ENCODE measurements at places on chromosomes 6 and 20. TPM values are rescaled to one million over a fixed set of nuclear protein-coding genes. Genes with fewer than 3 reads are reported as not detected.

The ILRUN gene
- total RNA-seq = 51.1 TPM

DNA sequence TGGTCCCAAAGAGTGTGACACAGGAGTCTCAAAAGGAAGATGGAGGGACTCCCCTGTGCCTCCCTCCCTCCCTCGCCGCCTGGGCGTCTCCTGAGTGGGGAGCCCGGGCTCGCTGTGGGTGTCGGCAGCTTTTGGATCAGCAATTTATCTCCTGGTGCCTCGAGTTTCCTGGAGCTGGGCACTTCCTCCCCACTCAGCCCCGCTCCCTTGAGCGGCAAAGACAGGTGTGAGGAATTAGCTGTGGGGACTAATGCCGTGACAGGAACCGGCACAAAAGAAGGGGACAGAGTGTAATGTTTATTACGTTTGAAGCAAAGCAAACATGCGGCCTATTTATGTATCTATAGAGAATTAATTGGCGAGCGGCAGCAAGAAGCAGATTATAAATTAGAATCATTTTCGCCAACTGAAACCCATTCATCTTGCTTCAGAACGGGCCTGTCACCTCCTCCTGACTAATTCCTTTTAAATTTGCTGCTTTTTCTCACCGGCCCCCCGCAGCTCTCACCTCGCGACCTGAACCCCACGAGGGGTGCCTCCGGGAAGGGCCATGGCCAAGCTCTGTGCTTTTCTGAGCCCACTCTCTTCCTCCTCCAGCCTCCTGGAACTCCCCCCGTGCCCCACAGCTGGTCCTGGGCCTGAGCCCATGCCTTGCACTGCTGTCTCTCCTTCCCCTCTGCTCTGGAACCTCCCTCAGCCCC, 8.8 kb upstream of the CDH22 start:
- DNase-seq = no peak

DNA sequence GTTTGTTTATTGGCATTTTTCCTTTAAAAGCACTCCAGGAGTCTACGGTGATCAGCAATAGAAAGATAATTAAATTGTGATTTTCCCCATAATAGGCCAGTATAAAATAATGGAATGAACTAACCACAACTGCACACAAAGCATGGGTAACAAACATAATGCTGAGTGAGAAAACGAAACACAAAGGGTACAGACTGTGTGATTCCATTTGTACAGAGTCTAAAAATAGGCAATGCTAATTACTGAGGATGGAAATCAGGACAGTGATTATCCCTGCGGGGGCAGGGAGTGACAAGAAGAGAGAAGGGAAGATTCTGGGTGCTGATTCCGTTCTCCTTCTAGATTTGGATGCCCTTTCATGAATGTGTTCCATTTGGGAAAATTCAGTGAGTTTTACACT, 478.1 kb downstream of the PREX1 start:
- DNase-seq = no peak

- DNase-seq = no peak
Observed at GRCh38 chr6:33278810-33279209, 1.9 kb downstream of the B3GALT4 start.

The PEX6 gene
- total RNA-seq = 14.3 TPM

DNA sequence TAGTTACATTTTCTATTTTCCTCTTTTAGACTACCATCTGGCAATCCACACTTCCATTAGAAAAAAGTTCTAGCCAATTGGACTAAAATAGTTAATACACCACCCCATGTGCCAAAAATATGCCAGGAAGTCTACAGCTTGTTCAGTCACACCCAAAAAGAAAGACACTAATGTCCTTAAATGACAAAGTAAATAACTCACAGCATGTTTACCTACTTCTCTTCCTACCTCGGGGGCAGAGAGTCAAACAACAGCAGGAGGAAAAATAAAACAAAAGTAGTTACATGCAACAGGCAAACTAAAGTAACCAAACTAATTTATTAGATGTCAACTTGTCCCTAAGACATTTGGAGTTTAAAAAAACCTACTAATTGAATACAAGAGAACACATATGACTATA, 57.0 kb downstream of the UBE3D start:
- DNase-seq = no peak

DNA sequence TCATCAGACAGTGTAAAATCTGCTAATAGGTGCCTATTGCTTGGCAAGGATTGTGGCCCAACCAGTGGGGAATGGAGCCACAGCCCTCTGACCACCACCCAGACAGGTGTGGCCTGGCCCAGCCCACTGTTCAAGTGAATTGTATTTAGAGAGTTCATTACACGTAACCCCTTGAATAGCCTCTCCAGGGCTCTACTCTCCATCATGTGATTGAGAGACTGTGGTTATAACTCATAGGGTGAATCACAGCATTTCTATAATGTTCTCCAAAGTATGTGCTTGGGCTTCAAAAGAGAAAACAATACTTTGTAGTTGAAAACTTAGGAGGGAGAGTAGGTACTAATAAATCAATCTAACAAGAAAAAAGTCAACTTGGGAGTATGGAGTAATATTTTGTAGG, 38.4 kb downstream of the ALDH8A1 start:
- no peak for DNase-seq

DNA sequence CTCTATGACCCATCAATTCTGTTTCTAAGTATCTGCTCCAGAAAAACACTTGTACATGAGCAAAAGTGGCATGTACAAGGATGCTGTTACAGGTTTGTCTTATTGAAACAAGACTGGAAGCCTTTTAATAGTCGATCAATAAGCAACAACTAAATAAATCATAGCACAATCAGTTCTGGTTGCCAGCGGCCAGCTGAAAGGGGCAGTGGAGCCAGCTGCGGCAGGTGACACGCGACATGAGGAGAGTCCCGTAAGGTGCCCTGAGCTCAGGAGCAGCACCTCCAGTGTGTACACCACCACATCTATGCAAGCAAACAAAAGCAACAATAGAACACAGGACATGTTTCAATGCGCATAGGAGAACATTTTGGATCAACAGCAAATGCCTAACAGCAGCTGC, 20.7 kb upstream of the NNAT start:
- no peak for DNase-seq

The MEI4 gene
- total RNA-seq = not detected

- no peak for DNase-seq
Observed at GRCh38 chr6:139282684-139283083, 9.1 kb downstream of the TXLNB start.

GRCh38 chr20:47356526-47357295, at the start of gene ZMYND8:
Gene ZMYND8, minus strand, starts transcription at chr20:47356699. Its CDS starts 29 bp downstream, at chr20:47356670.
- DNase-seq = peak; percentile 99

- no peak for DNase-seq
Observed at GRCh38 chr6:44833248-44833647, 445.7 kb downstream of the CDC5L start.

- no peak for DNase-seq
Observed at GRCh38 chr20:18279242-18279641, 9.1 kb upstream of the ZNF133 start.

DNA sequence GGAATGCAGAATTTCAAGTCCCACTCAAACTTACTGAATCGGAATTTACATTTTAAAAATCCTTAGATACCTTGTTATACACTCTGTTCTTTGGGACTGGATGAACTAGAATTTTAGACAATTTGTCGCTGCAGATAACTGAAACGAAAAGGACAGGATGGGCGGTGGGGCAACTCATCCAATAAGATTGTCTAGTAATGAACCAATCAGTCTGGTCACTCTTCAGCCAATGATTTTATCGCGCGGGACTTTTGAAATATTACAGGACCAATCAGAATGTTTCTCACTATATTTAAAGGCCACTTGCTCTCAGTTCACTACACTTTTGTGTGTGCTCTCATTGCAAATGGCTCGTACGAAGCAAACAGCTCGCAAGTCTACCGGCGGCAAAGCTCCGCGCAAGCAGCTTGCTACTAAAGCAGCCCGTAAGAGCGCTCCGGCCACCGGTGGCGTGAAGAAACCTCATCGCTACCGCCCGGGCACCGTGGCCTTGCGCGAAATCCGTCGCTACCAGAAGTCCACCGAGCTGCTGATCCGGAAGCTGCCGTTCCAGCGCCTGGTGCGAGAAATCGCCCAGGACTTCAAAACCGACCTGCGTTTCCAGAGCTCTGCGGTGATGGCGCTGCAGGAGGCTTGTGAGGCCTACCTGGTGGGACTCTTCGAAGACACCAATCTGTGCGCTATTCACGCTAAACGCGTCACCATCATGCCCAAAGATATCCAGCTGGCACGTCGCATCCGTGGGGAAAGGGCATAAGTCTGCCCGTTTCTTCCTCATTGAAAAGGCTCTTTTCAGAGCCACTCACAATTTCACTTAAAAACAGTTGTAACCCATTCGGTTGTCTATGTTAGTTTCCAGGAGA, 41.9 kb upstream of the HFE start:
- DNase-seq = peak; percentile 76

DNA sequence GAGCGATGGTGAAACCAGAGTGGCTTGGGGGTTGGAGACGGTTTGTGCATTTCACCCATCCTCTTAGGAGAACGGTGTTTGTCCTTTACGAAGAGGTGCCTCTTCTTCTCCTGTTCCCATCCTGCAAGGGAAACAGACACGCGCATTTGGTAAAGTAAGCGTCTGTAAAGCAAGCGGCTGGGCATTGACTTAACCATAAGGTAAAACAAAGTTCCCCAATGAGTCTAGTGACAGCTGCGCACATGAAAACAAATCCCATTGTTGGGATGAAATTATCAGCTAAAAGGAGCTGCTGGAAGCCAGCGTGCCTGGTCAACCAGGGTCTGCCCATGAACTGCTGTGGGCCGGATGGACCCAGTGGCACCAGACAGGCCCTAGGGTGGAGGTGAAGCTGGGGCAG, 5.8 kb downstream of the BHLHE23 start:
- no peak for DNase-seq

Measured in mucosa of descending colon (tissue), 3 donors.